ENCODE measurements at places on chromosomes 16 and 17.

DNA sequence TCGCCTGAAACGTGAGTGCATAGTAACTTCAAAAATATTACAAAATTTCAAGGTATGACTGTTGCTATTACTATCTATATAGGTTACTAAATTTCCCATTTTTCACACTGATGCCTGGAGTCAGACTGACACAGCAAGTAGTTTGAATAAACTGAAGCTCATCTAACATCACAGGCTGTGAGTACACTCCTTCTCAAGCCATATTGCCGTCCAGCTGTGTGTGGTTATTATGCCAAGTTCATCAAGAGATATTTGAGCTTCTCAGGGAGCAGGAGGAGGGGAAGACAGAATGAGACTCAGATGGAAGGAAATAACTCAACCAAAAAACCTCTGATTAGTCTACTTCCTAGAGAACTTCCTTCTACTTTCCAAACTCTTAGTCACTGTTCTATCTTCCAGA lies 473.9 kb downstream of the TOX3 start:
- no peak for ATAC-seq

DNA sequence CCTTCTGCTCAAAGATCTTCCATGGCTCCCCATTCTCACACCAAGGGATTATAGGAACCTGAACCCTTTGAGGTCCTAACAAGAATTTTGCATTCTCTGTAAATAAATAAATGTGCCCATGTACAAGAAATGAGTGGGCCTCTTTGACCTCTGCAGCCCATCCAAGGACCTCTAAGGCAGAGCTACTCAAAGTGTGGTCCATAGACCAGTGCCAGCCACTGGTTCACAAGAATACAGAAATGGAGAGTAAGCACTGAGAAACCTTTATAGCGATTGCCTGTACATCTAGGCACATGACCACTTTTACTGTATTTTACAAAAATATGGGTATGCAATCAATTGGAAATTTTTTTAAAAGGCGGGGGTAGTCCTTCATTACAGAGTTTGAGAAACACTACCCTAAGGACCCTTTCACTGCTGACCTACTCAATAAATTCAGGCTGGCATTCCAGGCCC lies 7.8 kb upstream of the SRCIN1 start:
- ATAC-seq = no peak

- no peak for ATAC-seq
Observed at GRCh38 chr16:53530046-53530445, 27.0 kb upstream of the AKTIP start.

GRCh38 chr16:2288726-2289125 lies 20.8 kb upstream of the RNPS1 start:
- ATAC-seq = no peak

- no peak for ATAC-seq
Observed at GRCh38 chr16:67195676-67196075, 3.3 kb upstream of the ELMO3 start.

DNA sequence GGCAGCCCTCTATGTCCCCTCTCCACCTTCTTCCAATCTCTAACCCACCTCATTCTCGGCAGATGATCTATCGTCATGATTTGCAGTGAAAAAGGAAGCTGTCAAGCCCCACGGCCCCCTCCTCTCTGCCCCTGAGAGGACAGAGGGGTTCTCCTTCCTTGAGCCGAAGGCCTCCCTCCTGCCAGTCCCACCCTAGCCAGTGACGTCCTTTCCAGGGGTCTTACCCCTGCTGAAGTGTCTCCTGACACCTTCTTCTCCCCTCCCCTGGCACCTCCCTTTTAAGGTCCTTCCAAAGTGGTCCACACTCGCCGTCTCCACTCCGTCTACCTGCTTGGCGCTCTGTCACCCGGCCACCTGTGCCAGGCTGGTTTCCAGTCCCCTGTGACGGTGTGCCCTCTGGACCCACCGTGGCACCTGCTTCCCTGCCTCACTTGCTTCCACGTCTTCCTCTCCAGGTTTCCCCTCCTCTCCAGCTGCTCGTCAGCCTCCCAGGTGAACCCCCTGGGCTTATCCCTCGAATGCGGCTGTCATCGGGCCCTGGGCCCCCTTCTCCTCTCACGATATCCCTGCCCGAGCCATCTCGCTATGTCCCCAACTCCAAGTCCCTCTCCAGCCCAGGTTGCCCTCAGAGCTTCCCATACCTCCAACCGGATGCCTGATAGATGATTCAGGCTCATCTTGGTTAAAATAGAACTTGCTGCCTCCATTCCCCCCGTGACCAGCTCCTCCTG lies 5.7 kb downstream of the CCDC102A start:
- no peak for ATAC-seq

GRCh38 chr17:3846437-3847164 lies 555 bp upstream of the NCBP3 start:
- ATAC-seq = no peak
